ENCODE measurements at places on chromosomes 12 and 14.

- DNase-seq, result no peak
Observed at GRCh38 chr12:93569301-93569655, 3.2 kb upstream of the SOCS2 start.

- DNase-seq, result no peak
Observed at GRCh38 chr12:98861251-98861650, 216.2 kb downstream of the APAF1 start.

DNA sequence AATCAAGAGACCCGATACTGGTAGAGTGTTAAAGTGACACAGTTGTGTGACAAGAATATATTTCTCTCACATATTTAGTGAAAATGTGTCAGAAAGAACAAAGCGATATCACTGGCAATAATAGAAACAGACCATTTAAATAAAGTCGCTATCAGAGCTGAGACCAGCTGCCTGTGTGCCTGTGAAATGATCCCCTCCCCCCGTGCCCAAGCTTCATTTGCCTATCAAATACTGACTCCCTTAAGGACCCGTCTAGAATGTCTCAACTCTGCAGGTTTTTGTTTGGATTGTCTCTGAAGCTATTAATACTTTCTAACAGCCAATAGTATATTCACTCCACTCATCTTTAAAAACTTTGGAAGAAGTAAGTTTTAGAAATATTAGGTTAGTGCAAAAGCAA is 98.9 kb downstream of the EGLN3 start:
- no peak for DNase-seq

DNA sequence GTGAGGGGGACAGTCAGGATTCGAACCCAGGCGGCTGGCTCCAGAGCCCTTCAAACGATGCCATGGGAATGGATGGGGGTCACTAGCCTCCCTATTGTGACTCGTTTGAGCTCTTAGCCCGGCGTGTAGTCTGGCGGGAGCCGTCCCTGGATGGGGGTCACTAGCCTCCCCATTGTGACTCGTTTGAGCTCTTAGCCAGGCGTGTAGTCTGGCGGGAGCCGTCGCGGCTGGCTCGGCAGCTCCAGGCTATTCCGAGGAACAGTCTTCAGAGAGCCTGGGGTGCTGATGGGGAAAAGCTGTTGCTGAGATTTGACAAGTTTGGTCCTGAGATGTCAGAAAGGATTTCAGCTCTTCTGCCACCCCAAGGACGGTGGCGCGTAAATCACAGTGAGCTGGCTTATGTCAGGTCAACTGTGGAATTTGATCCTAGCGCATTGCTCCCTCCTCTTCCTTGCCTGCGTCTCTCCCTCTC is 58.3 kb downstream of the CALM1 start:
- DNase-seq, result no peak
